HuH-7 (cell line): ENCODE measurements at places on chromosomes 3 and 15.
A peak's percentile ranks its signal among the peaks of the same experiment; 100 is the strongest.

GRCh38 chr3:43762451-43762850 lies 71.7 kb downstream of the ABHD5 start:
- no peak for DNase-seq

GRCh38 chr15:43974852-43975251 lies 148.1 kb downstream of the WDR76 start:
- no peak for DNase-seq

- DNase-seq, result no peak
Measured at GRCh38 chr3:48543271-48543866, 13.2 kb downstream of the PFKFB4 start.

DNA sequence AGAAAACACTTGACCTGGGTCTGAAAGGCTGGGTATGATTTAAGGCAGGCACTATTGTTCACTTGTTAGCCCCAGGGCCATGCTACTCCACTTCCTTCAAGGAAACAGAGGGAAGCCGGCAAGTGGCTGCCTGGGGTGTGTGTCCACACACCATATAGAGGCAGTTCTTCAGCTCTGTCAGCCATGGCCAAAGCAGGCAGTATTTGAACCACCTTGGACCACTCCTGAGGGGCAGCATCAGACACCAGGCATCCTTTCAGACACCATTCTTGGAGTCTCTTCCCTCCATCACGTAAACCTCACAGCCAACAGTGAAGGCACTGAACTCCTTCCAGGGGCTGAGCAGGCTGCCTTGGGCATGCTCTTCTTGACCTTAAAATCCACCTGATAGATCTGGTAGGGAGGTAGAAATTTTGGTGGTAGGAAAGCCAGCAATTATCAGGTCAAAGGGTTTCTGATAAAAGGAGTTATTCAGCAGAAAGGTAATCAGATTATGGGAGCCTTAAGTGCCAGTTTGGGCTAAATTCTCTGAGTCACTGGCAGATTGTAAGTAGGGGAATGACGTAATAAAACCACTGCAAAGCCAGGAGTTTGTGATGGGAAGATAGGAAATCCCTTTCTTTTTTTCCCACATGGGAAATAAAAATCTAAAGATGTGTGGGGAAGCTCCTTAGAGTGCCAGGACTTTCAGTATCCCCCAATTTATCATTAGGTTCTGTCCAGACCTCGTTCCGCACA lies 20.2 kb downstream of the TGFBR2 start:
- DNase-seq, result no peak

GRCh38 chr3:153956613-153957012 lies 164.6 kb upstream of the ARHGEF26 start:
- no peak for DNase-seq

DNA sequence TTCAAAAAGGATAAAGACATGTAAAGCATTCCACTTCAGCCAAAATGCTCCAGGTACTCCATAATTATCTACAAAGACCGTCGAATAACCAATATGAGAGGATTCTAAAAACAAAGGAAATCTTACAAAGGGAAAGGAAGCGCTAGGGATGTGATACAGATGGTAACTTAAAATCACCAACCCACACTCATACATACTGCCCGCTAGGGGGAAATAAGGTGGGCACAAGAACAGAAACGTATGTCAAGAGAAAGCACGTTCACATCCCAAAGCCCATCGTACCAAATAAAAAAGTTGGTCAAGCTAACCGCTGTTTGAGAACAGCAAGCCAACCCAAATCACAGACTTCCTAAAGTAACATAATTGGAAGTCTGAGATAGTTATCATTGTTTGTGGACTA lies 429.4 kb downstream of the SHQ1 start:
- no peak for DNase-seq

GRCh38 chr15:52566889-52567288 lies 1.9 kb downstream of the ARPP19 start:
- no peak for DNase-seq

GRCh38 chr3:66904336-66904735 lies 93.8 kb upstream of the KBTBD8 start:
- DNase-seq, result no peak

GRCh38 chr3:197711973-197712707 lies 24.6 kb downstream of the RUBCN start:
- DNase-seq, result no peak

DNA sequence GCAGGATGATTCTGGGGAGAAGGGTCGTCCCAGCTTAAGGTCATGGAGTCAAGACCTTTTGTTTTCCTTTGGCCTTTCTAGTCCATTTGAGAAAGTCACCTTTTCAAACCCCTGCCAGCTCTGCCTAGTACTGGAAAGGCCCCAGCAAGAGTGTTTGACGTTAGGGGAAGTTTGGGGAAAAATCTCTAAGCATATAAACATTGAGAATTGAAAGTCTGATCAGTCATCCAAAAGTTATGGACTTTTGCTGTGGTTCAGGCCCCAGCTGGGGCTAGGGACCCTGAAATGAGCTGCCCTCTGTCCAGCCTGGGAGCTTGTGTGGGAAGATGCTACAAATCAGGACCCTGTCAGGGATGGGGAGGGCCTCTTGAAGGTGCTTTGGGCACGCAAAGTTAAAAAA lies 21.6 kb downstream of the SLC6A6 start:
- no peak for DNase-seq

GRCh38 chr3:37816271-37816670 lies 45.4 kb upstream of the CTDSPL start:
- DNase-seq, result no peak

DNA sequence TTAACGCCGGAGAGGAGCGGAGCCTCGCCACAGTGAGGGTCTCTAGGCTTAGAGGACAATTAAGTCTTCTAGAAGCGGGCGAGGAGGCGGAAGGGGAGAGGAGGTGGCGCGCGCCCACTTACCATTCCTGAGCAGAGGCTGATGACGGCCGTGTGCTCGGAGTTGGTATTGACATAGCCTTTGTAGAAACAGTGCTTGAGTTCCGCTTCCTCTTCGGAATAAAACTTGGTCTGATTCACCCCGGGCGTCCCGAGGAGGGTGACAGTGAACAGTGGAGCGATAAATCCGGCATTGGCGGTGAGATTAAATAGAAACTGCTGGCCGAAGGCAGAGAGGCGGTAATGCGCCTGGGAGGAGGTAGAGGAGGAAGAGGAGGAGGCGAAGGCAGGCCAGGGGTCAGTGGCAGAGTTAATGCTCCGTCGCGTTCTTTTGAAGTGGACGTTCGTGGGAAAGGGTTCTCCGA lies 1.3 kb downstream of the ADAMTS9 start:
- DNase-seq, result peak; percentile 17

GRCh38 chr3:196662033-196662432 lies 22.5 kb downstream of the NRROS start:
- DNase-seq, result no peak

DNA sequence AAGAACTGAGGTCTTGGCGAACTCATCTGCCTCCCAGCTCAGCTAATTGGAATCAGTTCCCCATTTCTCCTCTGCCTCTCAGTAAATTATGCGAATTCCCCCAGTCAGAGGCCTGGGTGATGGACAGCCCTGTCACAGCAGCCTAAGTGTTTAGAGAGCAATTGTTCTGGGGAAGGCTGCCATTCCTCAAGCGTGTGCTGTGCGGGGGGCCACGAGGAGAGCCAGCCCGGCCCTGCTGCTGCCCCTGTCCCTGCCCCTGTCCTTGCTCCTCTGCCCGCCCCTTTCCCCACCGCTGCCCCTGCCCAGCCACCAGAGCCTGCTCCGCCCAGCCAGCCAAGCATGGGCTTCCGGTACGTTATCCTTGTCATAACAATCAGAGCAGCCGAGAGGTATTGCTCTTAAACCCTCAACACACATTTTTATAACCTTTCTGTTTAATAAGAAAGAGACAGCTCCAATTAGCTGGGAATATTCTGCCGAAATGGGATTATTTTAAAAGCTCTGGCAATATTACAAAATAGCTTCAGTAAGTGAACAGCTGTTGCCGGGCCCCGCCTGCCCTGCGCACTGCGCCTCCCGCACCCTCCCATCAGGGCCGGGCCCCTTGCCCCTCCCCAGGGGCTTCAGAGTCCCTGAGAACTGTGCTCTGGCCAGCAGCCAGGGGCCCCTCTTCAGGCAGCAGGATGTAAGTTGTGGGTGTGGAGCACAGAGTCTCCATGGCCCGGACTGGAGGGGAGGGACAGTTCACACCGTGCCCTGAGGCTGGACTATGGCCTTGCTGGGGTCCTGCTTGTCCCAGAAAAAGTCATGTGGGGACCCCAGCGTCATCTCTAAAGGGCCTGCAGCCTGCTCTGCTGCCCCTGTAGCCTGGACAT lies 12.4 kb upstream of the CACNA2D2 start:
- peak; percentile 29 for DNase-seq

GRCh38 chr3:79056498-79056897 lies 711.3 kb downstream of the ROBO1 start:
- no peak for DNase-seq

- no peak for DNase-seq
Measured at GRCh38 chr15:87038404-87038803, 958.7 kb downstream of the AGBL1 start.

GRCh38 chr3:16377847-16378302 lies 112.9 kb downstream of the OXNAD1 start:
- DNase-seq, result no peak

GRCh38 chr3:194487289-194488054 lies 670 bp upstream of the ATP13A3 start:
- no peak for DNase-seq

- DNase-seq, result no peak
Measured at GRCh38 chr3:122975924-122976293, 51.7 kb downstream of the SEMA5B start.

DNA sequence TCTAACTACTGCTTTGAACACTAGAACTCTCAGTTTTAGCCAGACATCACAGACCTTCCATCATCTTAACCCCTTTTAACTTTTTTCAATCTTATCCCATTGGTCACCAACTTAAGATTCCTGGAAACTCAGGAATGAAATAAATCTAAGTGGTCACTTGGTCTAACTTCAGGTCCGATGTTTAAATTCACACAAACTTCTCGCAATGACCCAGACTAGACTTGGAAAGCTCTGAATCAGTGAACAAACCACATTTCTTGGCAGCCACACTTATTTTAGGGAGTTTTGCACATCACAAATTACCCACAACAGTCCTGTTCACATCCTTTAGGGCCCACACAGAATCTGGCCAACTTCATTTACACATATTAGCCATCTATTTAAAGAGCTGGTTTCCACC lies 118.9 kb downstream of the MAGI1 start:
- DNase-seq, result no peak

DNA sequence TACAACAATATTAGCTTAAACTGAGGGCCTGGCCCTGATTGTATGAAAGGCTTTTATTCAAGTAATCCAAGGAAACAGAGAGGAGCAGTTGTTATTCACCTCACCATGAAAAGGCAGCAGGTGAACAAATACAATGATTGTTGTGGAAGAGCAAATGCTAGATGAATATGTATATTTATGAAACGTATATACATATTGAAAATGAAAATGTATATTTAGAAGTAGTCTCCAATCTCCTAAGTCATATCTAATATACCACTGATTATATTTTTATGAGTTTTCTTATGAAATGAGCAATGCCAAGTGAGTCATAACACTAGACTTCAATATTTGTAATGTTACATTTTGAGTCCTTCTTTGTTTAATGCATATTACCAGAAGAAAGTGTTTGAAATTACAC lies 116.2 kb upstream of the KCNMB2 start:
- no peak for DNase-seq

GRCh38 chr3:42214565-42215283 lies 51.3 kb downstream of the CCK start:
- DNase-seq, result no peak

DNA sequence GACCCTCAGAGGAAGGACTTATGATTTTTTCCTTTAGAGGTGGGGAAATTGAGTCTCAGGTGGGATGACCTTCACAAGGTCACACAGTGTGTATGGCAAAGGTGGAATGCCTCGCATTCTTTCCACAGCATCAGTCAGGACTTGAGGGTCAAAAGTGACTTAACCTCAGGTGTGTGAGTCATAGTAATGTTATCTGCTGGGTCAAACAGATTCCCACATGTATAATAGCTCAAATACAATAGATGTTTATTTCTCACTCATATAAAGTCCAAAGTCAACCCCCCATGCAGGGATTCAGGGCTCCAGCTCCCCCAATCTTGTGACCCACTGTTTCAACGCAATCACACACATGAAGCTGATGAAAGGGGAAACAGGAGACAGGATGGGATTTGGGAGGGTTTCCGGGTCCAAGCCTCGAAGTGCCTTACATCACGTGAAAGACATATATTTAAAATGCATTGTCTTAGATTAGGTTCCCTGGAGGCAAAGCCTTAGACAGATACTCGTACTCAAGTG lies 34.0 kb upstream of the CCDC174 start:
- no peak for DNase-seq

- peak; percentile 0 for DNase-seq
Measured at GRCh38 chr15:99956820-99957641, 223.8 kb upstream of the LYSMD4 start.

DNA sequence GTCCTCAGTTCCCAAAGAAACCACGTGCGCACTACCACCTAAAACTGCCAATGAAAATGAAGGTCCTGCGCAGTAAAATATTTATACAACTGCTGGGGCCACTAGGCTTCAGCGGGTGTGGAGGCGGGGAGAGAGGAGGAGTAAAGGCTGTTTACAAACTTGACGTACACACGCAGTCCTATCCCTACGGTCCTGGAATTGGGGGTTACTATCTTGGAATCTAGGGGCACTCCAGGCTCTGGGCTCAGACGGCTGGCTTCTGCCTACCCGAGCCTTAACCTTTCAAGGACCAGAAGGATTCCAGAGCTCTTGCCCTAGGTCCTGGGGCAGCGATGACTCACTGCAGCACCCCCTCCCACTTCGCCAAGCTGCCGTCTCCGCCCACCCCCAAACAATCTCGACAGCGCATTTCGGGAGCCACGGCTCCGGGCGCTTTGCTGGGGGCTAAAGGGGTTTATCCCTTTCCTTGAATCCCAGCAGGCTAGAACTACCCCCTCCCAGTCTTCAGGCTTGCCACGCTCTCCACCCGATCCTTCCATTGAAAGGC lies 3.0 kb downstream of the ADAMTS9 start:
- DNase-seq, result no peak

GRCh38 chr15:91852741-91853510 lies 582 bp upstream of the SLCO3A1 start:
- DNase-seq, result peak; percentile 87

DNA sequence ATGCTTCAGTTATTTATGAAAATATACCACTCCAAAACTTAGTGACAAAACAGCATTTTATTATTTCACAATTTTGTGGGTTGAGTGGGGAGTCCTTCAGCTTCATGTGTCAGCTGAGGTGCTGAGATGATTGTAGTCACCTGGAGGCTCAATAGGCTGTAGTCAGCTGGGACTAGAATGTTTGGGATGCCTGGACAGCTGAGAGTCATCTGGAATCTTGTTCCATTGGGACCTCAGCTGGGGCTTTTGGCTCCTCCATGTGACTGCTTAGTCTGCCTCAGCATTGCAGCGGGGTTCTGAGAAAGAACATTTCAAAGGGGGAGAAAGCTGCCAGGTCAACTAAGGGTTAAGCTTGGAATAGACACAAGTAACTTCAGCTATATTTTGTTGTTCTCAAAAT lies 13.4 kb downstream of the STT3B start:
- no peak for DNase-seq

DNA sequence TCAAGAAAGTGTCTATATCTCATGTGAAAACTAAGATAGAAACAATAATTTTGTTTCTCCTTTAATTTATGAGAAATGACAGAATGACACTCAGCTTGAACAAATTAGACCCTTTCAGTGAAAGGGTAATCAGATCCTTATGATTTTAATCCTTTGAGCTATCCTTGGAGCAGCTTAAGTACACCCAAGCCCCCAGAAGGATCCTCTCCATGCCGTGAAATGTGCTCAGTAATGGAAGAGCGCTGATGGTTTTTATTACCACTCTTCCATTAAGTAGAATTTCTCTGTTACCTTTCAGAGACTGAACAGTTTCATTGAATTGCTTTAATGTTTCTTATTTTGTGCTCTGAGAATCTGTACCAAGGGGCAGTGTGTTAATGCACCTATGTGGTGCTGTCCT lies 54.3 kb downstream of the HMG20A start:
- no peak for DNase-seq

GRCh38 chr15:87736401-87736800 lies 520.1 kb downstream of the NTRK3 start:
- no peak for DNase-seq
